ENCODE measurements at places on chromosomes 7 and 10.

DNA sequence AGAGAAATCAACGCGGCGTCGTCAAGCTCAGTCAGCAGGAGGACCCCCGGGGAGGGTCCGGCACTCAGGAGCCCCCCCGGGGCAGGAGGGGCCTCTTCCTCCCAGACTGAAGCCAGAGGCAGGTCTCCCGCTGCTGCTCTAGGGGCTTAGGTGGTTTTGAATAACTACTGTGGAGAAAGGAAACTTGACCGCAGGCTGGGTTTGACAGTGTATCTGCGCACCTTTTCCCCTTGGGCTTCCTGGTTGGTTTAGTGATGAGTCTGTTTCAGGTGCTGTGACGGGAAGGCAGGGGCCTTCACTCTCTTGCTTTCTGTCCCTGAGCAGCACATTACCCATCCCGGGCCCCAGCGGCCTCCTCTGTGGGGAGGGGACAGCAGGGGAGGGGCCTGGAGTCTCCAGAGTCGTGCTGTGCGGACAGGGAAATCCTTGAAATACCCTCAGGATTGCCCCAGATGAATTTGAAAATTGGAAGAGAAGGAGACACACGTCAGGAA is 262.2 kb downstream of the ADARB2 start:
- DNase-seq, result no peak

DNA sequence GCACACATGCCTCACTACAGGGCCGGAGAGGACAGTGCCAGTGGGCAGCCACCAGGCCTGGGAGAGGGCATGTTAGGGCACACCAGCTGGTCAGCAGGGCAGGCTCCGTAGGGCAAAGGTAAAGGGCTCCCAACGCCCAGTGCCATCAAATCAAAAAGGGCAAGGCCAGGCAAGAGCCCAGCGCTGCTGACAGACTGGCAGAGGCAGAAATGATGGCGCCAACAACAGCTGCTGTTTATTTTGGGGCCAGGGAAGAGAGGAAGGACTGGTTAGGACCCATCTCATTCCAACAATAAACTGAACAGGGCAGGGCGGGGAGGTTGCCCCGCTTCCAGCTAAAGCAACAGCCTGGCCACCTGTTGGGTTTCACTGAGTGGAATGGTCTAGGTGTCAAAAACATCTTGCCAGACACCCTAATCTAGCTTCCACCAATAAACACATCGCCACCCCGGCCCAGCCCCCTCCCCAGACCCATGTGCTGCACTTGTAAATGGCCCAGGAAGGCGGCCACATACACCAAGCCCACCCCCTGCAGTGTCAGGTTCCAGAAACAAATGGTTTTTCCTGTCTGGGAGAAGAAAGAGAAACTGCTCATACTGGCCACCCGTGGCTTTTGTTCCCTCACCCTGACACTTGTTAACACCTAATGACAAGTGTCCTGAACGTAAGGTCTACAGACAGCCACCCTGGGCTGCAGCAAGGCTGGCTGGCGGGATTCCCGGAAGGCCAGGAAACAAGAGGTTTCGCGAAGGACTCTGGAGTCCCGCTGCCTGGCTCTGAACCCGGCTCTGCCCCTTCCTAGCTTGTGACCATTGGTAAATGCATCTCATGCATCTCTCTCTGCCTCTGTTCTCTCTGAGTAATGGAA is 15.3 kb downstream of the SH3PXD2A start:
- no peak for DNase-seq

- DNase-seq, result no peak
These were observed 232.0 kb downstream of the CCDC3 start for GRCh38 chr10:12769323-12770044.

GRCh38 chr7:24910551-24911212 is 69.3 kb downstream of the OSBPL3 start:
- no peak for DNase-seq

DNA sequence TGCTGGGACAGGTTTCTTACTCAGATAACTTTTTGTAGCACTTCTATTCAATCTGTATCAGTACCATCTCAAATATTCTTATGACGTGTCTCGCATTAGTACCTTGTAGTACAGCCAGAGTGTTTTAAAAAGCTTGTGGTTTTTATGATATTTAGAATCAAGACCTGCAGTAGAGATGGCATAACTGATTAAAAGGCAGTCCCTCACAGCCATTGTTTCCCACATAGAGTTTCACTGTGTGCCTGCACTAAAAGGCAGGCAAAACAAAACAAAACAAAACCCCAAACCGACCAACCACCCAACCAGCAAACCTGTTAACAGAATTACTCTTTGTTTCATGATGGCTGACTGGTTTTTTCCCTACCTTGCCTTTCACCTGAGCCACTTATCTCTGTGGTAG is 221.3 kb upstream of the DGKB start:
- no peak for DNase-seq
